Stimulated activated CD4-positive, alpha-beta T cell treated with anti-CD3 and anti-CD28 coated beads, Interleukin-1b, Interleukin-23, amount 100 ng/mL, for 24 hours (primary cell): ENCODE measurements at places on chromosomes 12 and 14.

DNA sequence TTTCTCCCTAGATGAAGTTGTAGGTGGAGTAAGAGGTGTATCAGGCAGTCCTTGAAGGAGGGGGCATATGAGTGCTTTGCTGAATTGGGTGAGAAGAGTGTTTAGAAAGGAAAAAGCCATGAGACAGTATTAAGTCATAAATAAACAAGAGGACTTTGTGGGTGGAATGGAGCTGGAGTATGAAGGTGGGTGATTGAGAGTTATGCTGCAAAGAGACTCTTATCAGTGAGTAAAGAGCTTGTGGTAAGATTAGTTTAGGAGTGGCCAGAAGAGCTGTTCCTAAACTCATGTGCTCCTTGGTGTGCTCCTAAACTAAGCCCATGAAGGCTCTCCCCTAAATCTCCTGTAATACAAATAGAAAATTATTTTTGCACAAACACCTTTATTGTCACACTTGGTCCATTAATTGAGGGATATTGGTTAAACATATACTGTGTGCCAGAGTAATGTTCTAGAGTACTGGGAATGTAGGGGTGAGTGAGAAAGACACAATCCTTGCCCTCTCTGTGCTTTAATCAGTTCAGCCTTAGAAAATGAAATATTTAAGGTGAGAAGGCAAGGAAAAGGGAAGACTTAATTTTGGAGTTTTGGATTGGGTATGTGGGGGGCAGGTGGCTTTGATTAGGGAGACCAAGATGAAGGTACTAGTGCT lies 9.8 kb downstream of the CHPT1 start:
- no peak for DNase-seq

GRCh38 chr12:4278329-4279197 lies 5.0 kb downstream of the CCND2 start:
- no peak for DNase-seq

GRCh38 chr14:68145539-68145938 lies 326.0 kb downstream of the RAD51B start:
- DNase-seq = no peak

GRCh38 chr12:48979602-48980388 lies 1.7 kb downstream of the WNT1 start:
- no peak for DNase-seq

- no peak for DNase-seq
Observed at GRCh38 chr12:39352471-39353017, 90.4 kb downstream of the KIF21A start.

GRCh38 chr14:70361893-70362292 lies 2.4 kb upstream of the COX16 start:
- DNase-seq = no peak
